Activated CD8-positive, alpha-beta memory T cell treated with anti-CD3 and anti-CD28 coated beads for 24 hours (primary cell): ENCODE measurements at places on chromosomes 2 and 18.
A peak's percentile ranks its signal among the peaks of the same experiment; 100 is the strongest.

- no peak for DNase-seq
Measured at GRCh38 chr2:168086851-168087250, 160.5 kb downstream of the STK39 start.

GRCh38 chr2:241498115-241499070 is 10.0 kb downstream of the STK25 start:
- DNase-seq: no peak

GRCh38 chr2:209321076-209321475 is 102.8 kb upstream of the MAP2 start:
- no peak for DNase-seq

- DNase-seq: no peak
Measured at GRCh38 chr2:102717308-102718018, 44.4 kb upstream of the TMEM182 start.

- DNase-seq: peak; percentile 47
Measured at GRCh38 chr18:13366541-13366940, 148.0 kb downstream of the LDLRAD4 start.

DNA sequence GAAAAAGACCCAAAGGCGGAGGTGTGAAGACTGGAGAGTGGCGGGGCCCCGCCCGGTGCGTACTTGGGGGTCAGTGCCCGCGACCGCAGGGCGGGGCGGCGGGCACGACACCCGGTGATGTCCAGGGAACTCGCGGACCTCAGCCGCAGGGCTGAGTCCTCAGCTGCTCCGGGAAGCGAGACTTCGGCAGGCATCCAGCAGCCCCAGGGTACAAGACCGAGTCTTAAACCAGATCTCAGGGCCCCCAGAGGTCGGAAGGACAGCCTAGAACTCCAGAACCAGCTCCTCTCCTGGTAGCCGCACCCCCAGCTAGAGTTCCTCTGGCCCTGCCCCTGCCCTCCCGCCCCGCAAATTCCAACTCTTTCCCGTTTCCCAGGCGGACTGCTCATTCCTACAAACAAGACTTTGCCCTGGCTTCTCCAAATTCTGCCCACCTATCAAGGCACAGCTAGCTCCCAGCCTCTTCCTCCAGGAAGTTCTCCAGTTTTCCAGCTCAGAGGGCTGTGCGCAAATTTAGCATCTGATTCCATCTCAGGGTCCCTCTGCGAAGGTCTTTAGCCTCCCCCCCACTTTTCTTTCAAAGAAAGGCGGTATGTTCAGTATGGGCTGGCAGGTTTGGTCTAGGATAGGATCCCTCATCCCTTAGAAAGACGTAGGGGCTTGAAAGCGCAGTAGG is 26.0 kb upstream of the NOTO start:
- no peak for DNase-seq

DNA sequence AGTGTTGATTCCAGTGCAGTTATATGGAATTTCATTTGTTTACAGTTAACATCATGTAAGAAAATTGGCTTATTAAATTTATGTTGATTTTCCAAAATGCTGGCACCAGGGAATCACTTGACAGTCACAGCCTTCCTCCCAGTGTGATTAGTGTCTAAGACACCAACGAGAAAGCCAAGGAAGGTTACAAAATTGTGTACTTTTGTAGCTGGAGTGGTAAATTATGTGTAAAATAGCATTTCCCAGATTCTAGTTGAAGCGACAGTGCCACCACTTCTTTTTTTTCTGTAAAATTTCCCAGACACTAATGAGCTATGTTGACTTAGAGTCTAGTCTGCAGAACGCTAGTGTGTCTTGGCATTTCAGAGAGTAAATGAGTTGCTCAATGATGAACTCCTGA is 101.3 kb downstream of the NCK2 start:
- DNase-seq: no peak

- no peak for DNase-seq
Measured at GRCh38 chr2:183093857-183094657, 15.5 kb downstream of the DUSP19 start.

- no peak for DNase-seq
Measured at GRCh38 chr2:172173174-172173706, 70.5 kb upstream of the DLX2 start.

DNA sequence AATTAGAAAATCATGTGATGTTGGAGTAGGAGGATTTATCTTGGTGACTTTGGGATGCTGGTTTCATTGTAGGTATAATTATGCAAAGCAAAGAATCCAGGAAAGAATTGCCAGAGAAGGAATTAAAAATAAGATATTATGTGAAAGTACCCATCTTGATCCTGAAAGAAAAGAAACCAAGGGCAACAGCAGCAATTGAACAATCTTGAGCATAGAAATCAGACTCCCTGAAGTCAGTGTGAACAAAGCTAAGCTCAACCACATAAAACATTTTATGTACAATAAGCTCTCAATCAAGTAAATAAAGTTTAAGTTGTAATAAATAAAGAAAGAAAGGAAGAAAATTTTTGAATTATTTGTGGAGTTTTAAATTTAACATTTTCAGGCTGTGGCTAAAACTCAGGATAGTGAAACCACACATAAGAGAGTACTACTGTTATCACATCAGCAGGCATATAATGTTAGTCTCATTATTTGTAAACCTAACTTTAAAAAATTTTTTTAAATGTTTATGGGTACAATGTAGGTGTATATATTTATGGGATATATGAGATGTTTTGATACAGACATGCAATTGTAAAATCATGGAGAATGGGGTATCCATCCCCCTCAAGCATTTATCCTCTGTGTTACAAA is 32.8 kb upstream of the GPR55 start:
- no peak for DNase-seq

DNA sequence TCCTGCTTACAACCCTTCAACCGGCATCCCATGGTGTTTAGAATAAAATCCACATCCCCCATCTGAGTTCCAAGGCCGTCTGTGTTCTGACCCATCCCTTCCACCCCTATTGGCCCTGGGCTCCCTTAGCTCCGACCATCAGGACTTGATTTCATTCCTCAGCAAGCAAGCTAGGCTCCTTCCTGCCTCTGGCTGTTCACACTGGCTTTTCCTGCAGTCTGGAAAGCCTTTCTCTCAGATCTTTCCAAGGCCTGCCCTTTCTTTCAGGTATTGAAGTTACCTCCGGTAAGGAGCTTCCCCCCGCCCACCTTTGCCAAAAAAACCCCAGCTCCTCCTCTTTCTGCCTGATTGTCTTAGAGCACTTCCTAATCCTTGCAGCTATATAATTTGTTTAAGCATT is 86.8 kb downstream of the CLIP4 start:
- DNase-seq: no peak

- no peak for DNase-seq
Measured at GRCh38 chr2:105325389-105325963, 4.1 kb downstream of the TGFBRAP1 start.

DNA sequence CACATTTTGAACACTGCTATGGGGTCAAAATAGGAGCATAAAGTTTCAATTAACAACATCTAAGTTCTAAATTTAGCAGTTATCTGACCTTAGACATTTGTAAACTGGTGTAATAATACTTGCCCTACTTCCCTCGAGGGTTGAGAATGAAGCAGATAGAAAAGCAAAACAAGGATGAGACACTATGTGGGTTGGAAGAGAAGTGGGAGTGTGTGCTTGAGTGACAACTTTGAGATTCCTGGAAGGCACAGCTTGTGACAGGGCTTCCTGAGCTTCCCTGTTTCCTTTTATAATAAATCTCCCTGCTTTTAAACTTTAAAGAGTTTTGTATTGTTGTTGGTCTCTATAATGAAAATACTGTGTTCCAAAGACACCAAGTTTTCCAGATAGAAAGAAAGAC is 128.6 kb upstream of the CHST9 start:
- no peak for DNase-seq

DNA sequence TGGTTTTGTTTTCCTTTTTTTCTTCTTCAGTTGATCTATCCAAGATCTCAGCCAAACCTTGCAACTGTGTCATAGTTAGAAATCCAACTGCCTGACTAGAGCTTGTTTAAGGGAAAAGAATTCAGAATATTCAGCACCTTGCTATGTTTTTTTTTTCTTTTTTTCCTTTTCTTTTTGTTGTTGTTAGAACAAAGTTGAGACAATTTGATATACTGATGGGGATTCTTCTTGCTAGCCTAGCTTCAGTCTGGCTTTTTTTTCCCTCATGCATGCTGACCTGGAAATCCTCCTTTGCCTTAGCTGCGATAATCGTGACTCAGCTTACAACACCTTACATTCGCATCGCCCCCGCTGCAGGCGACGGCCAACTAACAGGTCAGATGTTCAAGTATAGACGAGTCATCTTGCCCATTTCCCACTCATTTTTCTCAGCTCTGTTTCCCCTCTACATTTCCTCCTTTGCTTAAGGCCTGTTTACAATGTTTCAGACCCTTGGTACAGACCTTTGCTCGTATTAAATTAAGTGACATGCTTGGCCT is 487.2 kb upstream of the RAB12 start:
- no peak for DNase-seq

GRCh38 chr2:164737612-164738081 is 104.0 kb downstream of the COBLL1 start:
- no peak for DNase-seq

DNA sequence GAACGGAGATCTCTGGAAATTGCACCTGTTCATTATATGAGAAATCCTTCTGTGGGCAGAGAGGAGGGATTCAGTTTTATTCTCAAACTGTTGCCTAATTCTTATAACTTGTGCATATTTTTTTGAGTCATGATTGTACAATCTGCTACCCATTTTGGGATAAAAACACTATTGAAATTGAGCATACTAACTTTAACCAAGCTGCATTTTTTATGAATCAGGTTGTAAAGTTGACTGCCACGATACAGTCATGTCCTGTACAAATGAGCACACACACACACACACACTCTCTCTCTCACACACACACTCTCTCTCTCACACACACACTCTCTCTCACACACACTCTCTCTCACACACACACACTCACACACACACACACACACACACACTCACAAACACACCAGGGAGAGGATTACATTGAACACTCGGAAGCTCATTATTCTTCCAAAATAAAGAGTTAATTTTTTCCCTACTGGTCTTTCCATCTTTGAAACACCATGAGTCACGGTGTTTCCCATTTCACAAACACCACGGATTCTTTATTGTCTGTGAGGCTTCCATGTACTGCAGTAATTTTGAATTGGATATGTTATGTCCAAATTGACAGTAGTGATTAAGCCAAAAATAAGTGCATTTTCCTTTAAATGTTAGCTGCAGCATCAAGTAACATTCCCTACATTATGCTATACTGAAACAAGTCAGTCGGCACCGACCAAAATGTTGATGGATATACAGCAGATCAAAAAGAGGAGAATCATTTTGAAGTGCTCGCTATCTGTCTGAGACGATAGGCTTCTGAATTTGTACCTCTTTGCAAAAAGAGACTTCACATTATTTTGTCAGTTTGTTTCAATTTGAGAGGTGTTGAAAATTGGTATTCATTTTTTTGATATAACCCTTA is 216.9 kb downstream of the ARHGAP15 start:
- DNase-seq: no peak

- DNase-seq: no peak
Measured at GRCh38 chr2:224937887-224938286, 104.4 kb downstream of the DOCK10 start.

DNA sequence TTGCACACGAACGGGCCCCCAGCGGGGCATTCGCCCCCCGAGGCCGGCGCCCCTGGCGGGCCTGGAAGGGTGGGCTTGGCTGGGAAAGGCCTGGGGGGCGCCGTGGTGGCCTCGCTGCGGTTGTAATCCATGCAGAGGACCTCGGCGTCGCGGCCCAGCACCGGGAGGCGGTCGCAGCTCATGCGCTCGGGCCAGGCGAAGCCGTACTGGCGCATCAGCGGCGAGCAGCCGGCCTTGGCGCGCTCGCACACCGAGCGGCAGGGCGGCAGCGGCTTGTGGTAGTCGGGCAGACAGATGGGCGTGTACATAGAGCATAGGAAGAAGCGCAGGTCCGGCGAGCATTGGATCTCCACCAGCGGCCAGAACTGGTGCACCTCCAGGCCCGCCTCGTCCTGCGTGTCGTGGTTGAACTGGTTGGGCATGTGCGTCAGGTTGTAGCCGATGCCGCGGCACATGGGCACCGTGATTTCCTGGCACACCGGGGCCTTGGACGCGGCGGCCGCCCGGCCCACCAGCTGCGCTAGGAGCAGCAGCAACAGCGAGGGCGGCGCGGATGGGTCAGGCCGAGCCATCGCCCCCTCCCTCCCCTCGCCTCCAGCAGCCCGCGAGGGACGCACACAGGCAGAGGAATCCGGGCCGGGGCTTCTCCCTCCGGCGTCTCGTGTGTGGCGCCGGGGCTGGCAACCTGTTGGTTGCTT is 1.4 kb downstream of the FZD5 start:
- DNase-seq: peak; percentile 72

- no peak for DNase-seq
Measured at GRCh38 chr18:61034580-61034979, 298.6 kb upstream of the CDH20 start.

DNA sequence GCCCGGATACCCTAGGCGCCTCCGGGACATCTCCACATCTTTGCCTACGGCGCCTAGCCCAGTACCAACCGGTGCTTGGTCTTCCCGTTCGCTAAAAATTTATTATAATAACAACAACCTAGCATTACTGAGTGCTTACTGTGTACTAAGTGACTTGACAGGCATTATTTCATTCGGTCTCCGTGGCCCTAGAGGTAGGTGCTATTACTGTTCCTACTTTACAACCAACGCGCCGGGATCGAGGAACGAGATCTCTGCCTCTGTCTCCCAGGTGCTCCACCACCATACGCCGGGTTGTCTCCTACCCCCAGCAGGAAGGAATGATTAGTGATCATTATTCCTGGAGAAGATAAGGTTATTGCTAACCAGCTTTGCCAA is 657 bp upstream of the BIN1 start:
- peak; percentile 58 for DNase-seq

DNA sequence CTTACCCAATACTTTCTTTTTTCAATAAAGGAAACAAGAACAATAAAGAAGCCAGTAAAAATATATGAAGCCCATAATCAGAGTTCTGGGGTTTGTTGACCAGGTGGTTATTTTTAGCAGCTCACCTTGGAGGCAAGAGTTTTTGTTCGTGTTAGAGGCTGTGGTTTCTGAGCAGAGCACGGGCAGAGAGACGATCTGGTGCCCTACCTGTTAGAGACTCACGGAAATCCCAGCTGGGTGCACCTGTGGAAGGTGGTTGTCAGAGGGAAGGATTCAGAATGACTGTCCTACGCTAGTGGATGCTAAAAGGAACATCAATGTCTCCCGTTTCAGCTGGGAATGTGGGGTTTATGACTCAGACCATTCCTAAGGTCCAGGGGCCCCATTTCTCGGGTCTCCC is 87.6 kb downstream of the NRP2 start:
- DNase-seq: no peak

DNA sequence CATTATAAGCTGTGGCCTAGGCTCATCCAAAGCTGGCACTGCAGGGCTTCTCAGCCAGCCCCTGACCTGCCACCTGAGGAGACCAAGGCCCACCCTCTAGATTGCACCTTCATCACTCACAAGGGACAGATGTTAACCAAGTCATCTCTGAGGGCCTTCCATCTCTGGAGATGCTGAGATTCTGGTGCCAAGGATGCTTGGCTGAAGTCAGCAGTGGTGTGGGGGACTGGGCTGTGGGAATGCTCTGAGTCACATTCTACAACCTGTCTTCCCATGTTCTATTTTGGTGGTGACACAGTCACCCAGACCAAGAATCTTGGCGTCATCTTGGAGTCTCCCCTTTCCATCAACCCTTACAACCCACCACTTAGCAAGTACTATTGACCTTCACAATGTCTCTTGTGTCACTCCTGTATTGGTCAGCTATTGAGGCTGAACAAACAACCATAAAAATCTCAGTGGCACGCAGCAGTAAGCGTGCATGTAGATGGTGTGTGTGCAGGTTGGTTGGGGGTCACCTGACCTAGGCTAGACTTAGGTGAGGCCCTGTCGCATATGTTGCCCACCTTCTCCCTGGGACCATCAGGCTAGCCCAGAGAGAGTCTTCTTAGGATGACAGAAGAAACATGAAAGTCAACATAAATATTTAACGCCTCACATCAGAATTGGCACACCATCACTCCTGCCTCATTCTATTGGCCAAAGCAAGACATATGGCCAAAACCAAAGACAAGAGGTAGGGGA is 135.0 kb downstream of the SMAD7 start:
- DNase-seq: peak; percentile 49
